Tibial artery (tissue), 4 donors: ENCODE measurements at places on chromosomes 2 and 18.

- DNase-seq = no peak
Measured at GRCh38 chr2:134758633-134759032, 39.8 kb upstream of the TMEM163 start.

- DNase-seq = no peak
Measured at GRCh38 chr2:96956211-96956610, 30.2 kb downstream of the FAM178B start.

GRCh38 chr2:61432990-61433389 lies 37.9 kb downstream of the USP34 start:
- DNase-seq = no peak

DNA sequence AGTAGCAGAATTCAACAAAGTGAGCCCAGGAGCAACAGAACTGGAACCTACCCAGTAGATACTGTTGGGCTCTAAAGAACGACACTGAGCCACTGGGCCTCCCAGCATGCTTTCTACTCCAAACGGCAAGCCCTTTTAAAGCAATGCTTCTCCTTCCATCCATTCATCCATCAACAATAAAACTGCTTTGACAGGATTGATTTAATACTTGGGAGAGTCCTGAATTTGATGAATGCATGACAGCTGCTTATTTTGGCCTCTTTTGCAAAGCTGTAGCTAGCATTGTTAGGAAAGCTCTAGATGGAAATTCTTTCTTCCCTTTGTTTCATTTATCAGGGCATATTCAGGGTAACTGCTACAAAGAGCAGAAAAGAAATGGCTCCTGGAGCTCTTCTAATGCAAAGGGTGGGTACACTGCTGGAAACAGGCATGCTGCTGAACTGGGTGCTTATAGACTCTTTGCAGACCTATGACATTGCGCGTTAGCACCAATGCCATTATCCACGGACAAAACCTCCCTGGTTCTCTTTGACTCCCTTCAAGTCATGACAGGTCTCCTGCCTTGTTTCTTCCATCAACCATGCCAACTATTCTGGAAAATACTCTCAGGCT lies 138.4 kb upstream of the HNRNPA3 start:
- DNase-seq = no peak

GRCh38 chr2:48467637-48468036 lies 62.3 kb upstream of the STON1 start:
- no peak for DNase-seq
